Vagina (tissue), 2 donors: ENCODE measurements at places on chromosomes 6 and 20. TPM values are rescaled to one million over a fixed set of nuclear protein-coding genes. Genes with fewer than 3 reads are reported as not detected.

DNA sequence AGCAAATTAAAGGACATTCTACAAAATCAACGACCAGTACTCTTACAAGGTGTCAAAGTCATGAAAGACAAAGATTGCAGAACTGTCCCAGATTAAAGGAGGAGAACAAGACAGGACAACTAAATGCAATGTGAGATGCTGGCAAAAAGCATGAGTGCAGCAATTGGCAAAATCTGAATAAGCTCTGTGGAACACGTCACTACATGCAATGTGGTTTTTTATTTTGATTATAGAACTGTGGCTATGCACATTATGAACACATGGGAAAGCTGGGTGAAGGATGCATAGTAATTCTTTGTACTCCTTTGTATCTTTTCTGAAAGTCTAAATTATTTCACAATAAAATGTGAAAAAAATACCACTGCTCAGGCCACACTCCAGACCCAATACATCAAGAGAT is 509.4 kb downstream of the KIF16B start:
- DNase-seq: no peak

- no peak for DNase-seq
These were observed 2.7 kb upstream of the DDR1 start for GRCh38 chr6:30881392-30882203.

DNA sequence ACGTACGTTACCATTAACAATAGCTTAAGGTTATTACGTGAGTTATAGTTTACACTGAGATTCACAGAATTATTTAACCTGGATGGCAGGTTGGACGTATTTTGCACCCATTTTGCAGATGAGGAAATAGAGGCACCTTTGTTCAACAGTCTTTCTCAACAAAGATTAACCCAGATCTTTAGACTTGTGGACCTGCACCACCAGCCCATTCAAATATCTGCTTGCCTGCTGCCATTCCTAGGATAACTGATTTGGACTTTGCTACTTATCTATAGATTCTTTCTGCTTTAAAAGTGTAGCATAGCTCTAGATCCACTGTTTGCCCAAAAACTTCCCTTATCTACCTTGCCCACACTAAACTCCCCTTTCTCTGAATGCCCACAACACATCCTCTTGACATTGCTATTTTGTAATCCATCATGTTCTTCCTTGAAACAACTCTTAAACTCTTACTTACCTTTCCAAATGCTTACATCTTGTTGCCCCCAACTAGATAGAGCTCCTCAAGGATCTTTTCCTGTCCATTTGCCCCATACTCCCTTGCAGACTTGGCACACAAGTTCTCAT is 56.4 kb upstream of the TNFAIP3 start:
- no peak for DNase-seq

LY6G6D gene
- not detected for total RNA-seq

- no peak for DNase-seq
These were observed 112.6 kb upstream of the TRAF3IP2 start for GRCh38 chr6:111718326-111718725.

DNA sequence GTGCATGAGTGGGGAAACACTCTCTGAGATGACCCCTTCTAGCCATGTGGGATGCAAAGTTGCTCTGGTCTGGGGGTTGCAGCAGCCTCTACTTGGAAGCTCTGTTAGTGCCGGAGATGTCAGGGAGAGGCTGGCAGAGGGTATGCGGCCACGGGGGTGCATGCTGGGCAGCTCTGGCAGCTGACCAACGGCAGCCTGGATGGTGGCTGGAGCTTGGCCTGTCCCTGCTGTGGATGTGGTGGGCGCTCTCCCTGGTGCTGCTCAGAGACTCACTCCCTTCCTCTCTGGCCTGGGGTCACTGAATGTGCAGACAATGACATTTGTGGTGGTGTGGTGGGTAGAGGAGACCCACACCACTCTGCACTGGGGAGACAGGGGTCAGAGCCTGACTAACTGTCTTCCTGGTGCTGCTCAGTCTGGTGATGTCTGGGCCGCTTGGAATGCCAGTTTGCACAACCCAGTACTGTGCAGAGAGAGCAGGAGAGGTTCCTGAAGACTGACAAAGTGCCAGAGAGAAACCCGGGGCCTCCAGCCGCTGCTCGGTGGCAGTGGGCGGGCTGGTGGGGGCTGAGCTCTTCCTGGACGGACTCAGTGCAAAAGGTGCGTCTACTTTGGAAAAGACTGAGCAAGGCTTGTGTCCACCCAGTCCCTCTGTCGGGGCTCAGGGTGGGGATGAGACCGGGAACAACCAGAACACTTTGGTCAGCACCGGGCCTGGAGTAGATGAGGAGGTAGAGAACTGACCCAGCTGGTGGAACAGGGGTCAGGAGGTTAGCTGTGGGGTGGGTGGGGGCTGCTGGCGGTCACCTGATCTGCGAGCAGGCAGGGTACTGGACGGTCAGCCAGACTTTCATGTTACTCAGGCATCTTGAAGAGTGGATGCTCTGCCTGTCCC is 2.7 kb downstream of the MYT1 start:
- no peak for DNase-seq

DNA sequence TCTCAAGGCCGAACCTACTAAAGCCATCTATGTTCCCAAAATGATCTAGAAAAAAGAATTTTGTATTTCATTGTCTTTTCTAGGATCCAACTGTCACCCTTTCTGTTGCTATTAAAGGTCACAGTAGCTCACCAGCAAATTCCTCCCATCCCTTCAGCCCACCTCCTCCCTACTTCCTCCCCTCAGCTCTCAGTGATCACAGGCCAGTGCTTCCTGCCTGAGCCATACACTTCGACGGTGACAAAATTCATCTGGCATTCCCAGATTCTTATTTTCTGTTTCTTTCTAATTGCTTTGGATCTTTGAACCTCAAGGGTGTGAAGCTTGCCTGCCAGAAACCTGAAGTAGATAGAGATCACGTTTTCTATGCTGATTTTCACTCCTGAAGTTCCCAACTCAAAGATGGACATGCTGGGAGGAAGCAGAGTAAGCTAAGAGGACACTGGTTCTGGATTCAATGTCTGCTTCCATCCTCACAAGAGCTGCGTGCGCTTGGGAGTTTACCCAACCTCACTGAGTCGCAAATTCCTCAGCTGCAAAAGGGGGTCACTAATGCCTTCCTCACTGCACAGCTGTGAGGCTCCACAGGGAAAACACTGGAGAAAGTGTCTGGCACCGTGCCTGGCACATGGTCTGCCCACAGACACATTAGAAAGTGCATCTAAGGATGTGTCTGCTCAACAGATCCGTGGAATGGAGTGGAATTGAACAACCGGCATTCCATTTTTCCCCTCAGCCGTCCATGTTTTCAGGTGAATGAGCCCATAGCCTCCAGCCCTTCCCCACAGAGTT is 34.5 kb downstream of the MDGA1 start:
- no peak for DNase-seq

ARID1B gene
- total RNA-seq: 141 TPM

- no peak for DNase-seq
These were observed 39.7 kb upstream of the TULP1 start for GRCh38 chr6:35552285-35552917.

ABHD12 gene
- total RNA-seq: 36.6 TPM

ZNF133 gene
- total RNA-seq: 20.6 TPM

DNA sequence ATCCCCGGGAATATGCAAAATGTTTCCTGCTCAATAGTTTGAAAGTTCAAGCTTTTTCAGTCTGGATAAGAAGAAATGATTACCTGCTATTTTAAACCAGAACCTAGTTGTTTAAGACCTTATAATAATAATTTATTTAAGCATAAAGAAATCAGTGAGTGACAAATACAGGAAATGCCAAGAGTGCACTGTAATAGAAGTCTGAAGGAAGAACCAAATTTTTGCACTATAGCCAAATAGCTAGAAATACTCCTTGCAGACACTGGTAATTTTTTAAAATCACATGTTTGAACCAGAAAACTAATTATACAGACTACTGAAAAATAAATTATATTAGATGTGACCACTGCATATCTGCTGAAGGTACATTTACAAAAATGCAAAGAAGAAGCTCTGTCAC is 93.2 kb downstream of the MMS22L start:
- no peak for DNase-seq

- no peak for DNase-seq
These were observed 277.3 kb upstream of the PRND start for GRCh38 chr20:4444404-4444803.

- no peak for DNase-seq
These were observed 25.2 kb downstream of the MANBAL start for GRCh38 chr20:37314617-37315016.

GRCh38 chr6:131116755-131117360 is 18.4 kb upstream of the AKAP7 start:
- no peak for DNase-seq

GRCh38 chr20:9955646-9956045 is 79.1 kb upstream of the ANKEF1 start:
- no peak for DNase-seq

SLC22A2 gene
- not detected for total RNA-seq

DNA sequence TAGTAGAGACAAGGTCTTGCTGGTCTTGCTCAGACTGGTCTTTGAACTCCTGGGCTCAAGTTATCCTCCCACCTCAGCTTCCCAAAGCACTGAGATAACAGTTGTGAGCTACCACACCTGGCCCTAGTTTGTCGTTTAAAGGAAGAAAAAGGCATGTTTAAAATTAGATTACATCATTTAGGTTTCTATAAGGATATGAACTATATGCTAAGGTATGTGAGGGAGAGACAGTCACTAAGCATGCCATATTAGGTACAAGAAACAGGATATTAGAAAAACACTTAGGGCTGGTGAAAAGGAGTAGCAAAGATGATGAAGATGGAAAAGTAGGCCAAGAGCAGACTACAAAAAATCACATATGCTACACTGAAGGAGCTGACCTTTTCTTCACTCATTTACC is 106.4 kb downstream of the ASCC3 start:
- no peak for DNase-seq

POU5F1 gene
- 0.98 TPM for total RNA-seq

DNA sequence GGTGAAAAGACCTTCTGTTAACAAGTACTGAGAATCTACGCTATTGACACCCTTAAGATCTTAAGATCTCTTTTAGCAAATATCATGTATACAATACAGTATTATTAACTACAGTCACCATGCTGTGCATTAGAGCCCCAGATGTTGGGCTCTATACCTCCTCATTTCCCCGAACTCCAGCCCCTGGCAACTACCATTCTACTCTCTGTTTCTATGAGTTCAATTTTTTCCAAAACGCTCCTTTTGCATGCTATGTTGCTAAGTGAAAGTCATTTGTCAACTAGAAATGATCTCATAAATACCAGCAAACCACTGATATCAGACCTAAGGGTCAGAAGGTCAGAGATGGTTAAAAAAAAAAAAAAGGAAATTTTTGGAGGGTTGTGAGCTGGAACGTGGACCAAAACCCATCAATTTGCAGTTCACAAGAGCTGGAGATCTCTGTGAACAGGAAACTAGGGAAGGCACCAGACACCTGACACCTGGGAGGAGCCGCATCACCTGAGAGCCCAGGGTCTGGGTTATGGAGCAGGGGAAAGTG is 122.0 kb upstream of the KCNK16 start:
- DNase-seq: no peak

GRCh38 chr6:2416128-2416712 is 170.8 kb upstream of the GMDS start:
- no peak for DNase-seq

- no peak for DNase-seq
These were observed 37.4 kb downstream of the TOMM6 start for GRCh38 chr6:41824571-41825569.

DNA sequence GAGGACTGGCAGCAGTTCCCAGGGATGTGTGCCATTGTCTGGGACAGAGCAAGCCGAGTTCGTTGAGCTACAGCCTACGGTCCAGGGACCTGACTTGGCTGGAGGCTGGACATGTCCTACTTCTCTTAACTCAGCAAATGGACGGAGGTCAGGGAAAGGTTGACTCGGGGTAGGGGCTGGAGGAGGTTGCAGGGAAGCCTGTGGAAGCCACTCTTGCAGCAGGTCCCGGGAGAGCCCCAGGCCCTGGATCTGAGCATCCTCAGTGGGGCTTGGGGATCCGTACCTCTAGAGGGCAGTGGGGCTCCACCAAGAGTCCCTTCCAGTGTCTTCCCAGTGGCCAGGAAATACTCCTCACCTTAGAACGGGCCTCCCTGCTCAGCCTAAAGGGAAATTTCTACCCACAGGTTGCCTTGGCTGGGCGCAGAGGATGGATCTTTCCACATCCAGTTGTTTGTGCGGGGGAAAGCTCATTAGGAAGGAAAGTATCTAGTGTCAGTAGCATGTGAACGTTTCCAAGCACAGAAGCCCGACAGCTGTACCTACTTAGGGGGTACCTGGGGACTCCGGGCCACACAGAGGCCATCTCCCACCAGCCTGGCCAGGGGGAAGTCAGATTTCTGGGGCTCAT is 170.2 kb downstream of the NFATC2 start:
- no peak for DNase-seq

CPXM1 gene
- total RNA-seq: 19.4 TPM

DNA sequence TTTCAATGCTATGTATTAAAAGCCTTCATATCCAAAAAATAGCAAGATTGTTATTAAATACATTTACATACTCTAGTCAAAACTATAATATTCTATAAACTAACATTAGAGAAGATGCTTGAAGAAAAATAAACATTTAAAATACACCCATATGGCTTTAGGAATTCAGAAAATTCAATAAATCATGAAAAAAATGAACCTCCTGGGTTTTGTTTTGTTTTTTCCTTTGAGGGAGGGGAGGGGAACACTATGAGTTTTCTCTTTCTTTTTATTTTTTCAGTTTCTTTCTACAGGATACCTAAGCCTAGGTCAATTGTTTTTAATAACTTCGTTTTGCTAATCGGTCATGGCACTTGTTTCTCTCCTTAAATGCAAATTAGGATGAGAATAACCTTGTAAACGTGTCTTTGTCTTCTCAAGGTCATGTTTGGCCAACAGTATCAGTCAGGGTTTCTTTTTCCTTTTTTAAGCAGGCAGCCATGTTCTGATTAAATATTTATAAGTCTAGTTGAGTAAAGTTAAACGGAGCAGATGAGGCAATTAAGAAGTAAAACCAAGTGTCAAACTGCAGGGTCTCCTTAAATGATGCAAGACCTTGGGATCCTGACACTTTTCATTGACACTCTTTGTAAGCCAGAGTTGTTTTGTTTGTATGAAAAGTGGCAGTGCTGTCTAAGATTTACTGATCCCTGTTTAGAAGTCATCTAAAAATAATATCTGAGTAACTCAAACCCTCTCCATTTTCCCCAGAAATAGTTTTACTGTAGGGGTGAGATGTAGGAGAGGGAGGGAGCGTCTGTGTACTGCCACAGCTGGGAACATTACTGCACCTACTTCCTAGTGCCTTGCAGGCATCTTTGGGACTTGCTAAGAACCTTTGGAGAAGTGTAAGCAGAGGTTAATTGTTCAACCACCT is 392.3 kb downstream of the PLCB1 start:
- DNase-seq: no peak

ASIP gene
- total RNA-seq: not detected

- no peak for DNase-seq
These were observed 247.8 kb upstream of the JAG1 start for GRCh38 chr20:10921491-10922010.

DNA sequence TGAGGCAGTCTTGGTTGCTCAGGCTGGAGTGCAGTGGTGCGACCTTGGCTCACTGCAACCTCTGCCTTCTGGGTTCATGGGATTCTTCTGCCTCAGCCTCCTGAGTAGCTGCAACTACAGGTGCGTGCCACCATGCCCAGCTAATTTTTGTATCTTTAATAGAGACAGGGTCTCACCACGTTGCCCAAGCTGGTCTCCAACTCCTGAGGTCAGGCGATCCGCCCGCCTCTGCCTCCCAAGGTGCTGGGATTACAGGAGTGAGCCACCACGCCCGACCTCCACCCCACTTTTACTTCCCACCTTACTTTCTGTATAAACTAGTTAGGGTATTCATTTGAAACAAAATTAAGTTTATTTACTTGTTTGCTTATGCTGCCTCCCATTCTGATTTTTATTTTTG is 86.5 kb downstream of the NCOA3 start:
- no peak for DNase-seq

SMLR1 gene
- total RNA-seq: not detected

PHACTR3 gene
- total RNA-seq: 8.3 TPM
